Spleen (tissue), 13 donors: ENCODE measurements at places on chromosomes 6 and 20. TPM values are rescaled to one million over a fixed set of nuclear protein-coding genes. Genes with fewer than 3 reads are reported as not detected.

The RIMS4 gene
- total RNA-seq = not detected

The DNPH1 gene
- total RNA-seq = 51.8 TPM

The TAAR6 gene
- total RNA-seq = not detected

The TRPC4AP gene
- total RNA-seq = 63.8 TPM

The VSX1 gene
- total RNA-seq = not detected

The DHX35 gene
- 13.3 TPM for total RNA-seq

The DDO gene
- 1.1 TPM for total RNA-seq

The ZNF311 gene
- 1.7 TPM for total RNA-seq

The CALHM6 gene
- 128 TPM for total RNA-seq
